ENCODE measurements at places on chromosomes 13 and 19.
A peak's percentile ranks its signal among the peaks of the same experiment; 100 is the strongest.

GRCh38 chr13:37869756-37870488 is at the start of gene TRPC4:
Gene TRPC4, minus strand, starts transcription at chr13:37869772. Its CDS starts 86,439 bp downstream, at chr13:37783333.
- no peak for DNase-seq

DNA sequence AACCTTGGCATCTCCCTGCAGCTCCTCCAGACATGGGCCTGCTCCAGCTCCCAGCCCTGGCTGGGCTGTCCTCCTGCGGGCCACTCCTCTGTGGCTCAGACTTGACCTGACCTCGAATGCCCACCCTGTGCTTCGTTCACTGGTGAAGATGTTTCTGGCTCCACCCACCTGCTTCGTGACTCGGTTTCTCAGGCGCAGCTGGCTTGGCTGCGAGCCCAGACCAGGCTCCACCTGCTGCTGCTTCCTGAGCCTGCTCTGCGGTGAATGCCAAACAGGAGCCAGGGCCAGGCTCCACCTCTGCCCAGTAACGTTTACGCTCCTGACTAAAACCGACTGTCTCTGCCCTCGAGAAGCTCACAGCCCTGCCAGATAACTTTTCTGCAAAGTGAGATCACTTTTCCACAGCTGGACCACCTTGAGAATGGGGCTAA is 8.9 kb upstream of the RSPH6A start:
- DNase-seq, result no peak

DNA sequence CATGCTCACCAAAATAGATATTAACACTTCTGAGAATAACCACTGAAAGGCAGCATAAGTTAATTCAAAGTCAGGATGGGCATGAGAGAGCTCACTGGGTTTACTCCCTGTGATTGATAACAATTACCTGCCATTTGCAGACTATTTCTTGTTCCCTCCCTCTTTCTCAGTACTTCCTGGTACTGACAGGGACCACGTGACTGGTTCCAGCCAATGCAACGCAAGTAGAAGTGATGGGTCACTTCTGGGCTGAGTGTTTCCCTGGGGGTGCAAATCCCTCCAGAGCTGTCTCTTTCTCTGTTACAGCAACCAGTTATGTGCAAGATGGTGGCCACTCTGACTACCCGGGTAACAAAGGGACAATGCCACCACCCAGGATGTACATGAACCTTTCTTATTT is 118.8 kb downstream of the EFNB2 start:
- no peak for DNase-seq

GRCh38 chr13:51967482-51968446 is 43.5 kb downstream of the ATP7B start:
- no peak for DNase-seq

- peak; percentile 73 for DNase-seq
Observed at GRCh38 chr19:45444318-45445041, 20.8 kb upstream of the ERCC1 start.

GRCh38 chr19:39641773-39642172 is 13.9 kb upstream of the LGALS16 start:
- no peak for DNase-seq

DNA sequence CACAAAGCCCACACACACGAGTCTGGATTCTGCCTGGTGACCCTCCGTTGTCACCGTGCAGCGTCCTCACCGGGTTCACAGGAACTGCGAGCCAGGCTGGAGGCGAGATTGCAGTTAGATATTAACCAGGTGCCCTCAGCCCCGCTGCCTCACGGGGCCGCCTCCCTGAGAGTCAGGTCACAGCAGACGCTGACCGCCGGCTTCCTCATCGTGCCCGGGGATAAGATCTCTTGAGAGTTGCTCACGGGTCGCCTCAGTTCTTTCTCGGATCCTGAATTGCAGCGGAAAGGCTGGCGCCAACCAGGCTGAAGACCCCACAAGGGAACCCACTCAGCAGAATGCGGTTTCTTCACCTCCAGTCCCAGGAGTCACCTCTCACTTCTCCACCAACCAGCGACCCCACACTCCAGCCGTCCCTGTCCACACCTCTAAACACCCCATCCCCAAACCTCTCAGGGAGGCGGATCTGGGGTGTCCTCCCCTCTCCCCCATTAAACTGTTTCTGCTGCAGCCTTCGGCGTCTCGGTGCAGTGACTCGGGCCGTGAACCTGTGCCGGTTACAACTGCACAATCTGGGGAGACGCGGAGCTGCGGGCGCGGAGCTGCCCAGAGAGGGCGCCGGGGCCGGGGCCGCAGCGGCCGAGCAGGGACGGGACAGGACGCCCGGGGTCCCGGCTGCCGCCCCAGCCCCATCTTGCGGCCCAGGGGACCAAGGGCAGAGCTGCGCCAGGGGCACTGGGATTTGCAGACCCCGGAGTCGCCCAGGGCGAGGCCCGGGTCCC is 591 bp downstream of the ZNF823 start:
- no peak for DNase-seq

Measured in stimulated activated CD4-positive, alpha-beta T cell treated with anti-CD3 and anti-CD28 coated beads, TNF-alpha, amount 100 ng/mL, for 24 hours (primary cell).